ENCODE measurements at places on chromosomes 2 and 18. TPM values are rescaled to one million over a fixed set of nuclear protein-coding genes. Genes with fewer than 3 reads are reported as not detected.

MZT2A gene
- total RNA-seq = 59.8 TPM

EFR3B gene
- total RNA-seq = 1.3 TPM

SLC8A1 gene
- 35.9 TPM for total RNA-seq

APOB gene
- 4.7 TPM for total RNA-seq

PPM1G gene
- total RNA-seq = 42.7 TPM

UGP2 gene
- total RNA-seq = 171 TPM

UPP2 gene
- not detected for total RNA-seq

DUSP2 gene
- 7.5 TPM for total RNA-seq

SIX3 gene
- not detected for total RNA-seq

ARHGAP28 gene
- 8.6 TPM for total RNA-seq

ZSWIM2 gene
- total RNA-seq = not detected

MOGAT1 gene
- total RNA-seq = not detected

ALKAL2 gene
- total RNA-seq = 14.3 TPM

ST8SIA5 gene
- total RNA-seq = 0.42 TPM

Measured in aorta (tissue), 5 donors.